ENCODE measurements at places on chromosomes 12 and 14.

DNA sequence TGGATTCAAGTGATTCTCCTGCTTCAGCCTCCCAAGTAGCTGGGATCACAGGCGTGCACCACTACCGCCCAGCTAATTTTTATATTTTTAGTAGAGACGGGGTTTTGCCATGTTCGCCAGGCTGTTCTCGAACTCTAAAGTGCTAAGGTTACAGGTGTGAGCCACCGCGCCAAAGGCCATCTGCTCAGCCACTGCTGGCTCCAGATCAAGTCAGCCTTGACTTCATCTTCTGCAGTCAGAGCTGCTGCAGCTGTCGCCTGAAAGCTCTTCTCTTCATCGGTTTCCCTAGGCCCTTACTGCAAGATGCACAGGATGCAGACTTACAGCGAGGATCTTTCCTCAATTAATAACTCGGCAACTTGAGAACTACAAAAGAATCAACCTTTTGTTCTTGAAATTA, 66.8 kb downstream of the CLIP1 start:
- no peak for DNase-seq

GRCh38 chr12:105226219-105226618, 9.8 kb downstream of the APPL2 start:
- DNase-seq, result no peak

DNA sequence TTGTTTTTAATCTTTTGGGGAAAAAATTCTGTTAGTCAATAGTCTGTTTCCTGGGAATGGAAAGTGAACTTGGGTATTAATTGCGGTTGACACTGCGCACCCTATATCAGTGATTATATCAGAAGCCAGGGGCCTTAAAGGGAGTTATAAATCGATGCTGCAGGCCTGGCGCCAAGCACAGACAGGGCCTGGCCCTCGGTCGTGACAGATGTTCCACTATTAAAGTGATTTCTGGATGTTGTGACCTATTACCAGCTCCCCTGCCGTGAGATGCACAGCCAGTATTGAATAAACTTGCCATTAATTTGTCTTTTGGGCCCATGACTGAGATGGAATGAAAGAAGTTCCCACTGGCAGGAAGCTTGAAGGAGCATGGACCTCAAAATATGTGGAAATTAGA, 45.1 kb upstream of the KITLG start:
- DNase-seq, result no peak

DNA sequence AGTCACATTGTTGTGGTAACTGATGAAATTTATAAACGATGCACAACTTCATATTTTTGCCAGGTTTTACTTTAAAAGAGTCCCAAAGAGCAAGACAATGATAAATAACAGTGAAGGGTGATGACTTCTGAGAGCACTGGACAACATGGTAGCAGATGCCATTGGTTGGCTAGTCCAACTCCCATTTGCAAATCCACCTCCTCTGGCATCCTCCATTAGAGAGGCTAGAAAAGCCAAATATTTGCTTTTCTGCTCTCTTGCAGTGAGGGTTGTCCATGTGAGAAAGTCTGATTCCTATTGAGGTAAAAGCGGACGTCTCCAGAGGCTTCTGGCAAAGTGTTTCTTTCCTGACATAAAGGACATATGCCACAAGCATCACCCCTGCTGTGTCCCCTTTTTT, 89.6 kb upstream of the BMP4 start:
- DNase-seq, result no peak

DNA sequence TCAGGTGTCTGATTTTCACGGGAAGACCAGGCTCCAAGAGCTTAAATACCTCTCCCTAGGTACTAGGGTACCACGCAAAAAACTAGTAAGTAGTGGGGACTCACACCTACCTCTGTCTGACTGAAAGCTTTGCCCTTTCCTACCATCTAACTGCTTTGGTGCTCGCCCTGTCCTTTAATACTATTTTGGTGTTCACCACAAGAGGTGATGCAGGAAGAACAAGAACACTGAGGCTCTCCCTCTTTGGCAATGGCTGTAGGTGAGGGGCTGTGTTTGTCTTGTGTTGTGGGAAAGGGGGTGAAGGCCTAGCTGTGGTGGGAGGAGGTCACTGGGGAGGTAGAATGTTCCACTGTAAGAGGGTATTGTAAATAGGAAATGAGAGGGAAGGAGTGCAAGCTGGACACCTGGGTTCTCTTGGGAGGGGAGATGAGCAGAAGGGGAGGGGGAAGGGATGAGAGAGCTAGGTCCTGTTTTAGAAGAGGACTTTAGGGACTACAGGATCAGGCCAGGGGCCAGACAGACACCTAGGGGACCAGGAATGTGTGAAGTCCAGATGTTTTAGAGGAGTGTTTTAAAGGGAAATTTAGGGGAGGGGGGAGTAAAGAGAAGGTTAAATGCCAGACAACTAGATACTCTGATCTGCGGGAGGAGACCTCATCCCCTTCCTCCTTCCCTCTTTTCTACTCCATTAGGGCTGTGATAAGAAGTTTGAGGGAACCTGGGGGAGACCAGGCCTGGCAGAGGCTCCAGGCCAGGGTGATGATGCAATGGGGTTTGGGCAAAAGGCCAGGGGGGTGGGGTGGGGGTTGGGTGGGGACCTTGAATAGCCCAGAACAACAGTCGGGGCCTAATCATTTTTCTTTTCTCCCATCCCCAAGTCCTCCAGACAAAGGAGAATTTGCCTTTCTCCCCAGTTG, 2.1 kb downstream of the ITGA5 start:
- DNase-seq, result no peak
